Stimulated activated CD8-positive, alpha-beta memory T cell treated with anti-CD3 and anti-CD28 coated beads, Interleukin-4, amount 100 ng/mL, for 1 hour (primary cell): ENCODE measurements at places on chromosomes 7 and 10.

GRCh38 chr10:16242859-16243613 lies 193.8 kb upstream of the PTER start:
- no peak for DNase-seq

GRCh38 chr7:116231949-116232348 lies 21.6 kb downstream of the TES start:
- DNase-seq = no peak

DNA sequence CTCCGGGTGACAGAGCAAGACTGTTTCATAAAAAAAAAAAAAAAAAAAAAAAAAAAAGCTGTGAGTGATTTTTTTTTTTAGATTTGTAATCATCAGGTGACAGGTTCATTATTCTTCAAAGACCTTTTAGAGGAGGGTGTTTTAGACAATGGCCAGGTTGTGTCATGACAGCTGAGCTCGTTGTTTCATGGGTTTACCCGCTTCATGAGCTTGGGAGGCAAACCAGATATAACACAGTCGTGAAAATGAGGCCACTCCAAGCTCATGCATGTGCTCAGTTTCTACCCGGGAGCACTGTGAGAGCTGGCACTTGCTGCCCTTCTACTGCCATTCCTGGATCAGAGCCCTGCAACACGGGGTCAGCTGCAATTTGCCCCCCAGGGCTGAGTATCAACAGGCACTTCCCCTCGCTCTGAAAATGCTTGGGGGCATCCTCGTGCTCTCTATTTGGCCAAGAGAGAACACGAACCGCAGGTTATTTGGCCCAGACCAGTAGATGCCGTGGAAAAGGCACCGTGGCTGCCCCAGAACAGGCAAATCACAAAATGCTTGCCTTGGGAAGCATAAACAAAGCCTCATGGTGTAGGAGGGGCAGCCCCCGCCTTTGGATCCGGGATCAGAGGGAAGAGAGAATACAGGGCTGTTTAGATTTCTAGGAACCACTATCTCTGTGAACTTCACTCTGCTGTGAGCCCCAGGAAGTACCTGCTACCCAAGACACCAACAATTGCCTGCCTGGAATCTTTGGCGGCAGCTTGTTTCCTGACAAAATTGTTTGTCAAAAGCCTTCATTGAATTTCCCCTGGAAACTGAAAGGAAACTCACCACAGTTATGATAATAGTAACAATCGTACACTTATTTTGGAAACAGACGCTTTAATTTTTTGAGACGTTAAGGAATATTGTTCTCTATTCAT lies 371.0 kb downstream of the FRMD4A start:
- no peak for DNase-seq

DNA sequence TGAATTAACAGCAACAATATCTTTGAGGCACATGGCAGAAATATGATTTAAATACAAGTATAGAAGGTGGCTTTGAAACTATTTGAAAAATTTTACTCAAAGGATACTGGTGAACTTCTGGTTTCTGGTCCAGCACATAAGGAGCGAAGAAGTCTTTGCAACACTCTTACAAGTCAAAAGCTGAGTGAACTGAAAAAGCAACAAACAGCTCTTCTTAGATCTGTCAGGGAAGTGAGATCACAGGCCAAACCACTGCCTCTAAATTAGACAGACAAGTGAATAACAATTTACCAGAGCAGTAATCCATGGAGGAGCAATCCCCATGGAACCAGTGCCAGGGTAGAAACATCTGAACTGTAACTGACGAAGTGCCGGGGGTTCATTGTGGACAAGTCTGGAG lies 9.6 kb upstream of the VWC2 start:
- DNase-seq = no peak

- no peak for DNase-seq
These were observed 26.4 kb upstream of the JAKMIP3 start for GRCh38 chr10:132039371-132039770.

GRCh38 chr7:47942132-47942531 lies 6.1 kb downstream of the PKD1L1 start:
- DNase-seq = no peak

DNA sequence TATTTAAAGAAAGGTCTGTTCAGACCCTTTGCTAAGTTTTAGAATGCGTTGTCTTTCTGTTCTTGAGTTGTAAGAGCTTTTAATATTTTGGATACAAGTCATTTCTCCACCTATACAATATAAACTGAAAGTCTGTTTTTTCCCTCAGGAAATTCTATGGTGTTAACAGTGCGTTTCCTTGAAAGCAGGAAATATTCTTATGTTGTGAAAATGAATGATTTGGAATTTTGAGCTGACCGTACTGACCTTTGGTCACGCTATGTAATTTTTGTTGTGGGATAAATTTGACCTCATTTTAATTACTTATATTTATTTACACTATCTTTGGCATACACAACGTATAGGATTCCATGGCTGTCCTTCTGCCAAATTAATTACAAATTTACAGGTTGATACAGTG lies 43.5 kb downstream of the PUS7 start:
- no peak for DNase-seq

DNA sequence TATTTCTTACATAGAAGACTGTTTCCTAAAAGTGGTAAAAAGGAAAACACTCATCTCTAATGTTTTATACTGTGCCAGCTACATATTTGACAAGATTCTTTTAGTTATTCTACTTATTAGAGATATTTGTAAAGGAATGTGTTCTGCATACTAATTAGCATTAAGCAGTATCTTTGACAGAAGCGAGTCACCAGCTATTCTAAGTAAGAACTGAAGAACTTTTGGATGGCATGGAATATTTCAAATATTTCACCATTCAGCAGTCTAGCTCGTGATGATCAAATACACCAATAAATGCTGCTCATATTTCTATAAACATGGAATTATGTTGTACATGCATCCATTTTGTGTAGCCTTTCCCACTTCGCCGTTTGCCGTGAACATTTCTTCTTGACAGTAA lies 241.6 kb upstream of the TCF7L2 start:
- DNase-seq = no peak

- no peak for DNase-seq
These were observed 119.6 kb downstream of the SORBS1 start for GRCh38 chr10:95441547-95441923.

DNA sequence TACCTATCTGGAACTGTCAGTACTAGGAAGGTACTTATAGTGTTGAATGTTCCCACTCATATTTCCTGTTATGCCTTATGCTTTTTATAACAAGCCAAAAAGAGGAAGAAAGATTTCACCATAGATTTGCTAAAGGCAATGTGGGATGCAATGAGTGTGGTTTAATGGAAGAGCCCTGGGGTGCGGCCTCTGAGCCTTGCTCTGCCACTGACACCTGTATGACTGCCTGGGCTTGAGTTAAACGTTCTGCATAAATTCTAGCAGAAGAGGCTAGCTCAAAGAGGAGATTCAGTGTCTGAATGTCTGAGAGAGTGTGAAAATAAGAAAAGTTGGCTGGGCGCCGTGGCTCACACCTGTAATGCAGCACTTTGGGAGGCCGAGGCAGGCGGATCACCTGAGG lies 143.8 kb downstream of the TPST1 start:
- DNase-seq = no peak

DNA sequence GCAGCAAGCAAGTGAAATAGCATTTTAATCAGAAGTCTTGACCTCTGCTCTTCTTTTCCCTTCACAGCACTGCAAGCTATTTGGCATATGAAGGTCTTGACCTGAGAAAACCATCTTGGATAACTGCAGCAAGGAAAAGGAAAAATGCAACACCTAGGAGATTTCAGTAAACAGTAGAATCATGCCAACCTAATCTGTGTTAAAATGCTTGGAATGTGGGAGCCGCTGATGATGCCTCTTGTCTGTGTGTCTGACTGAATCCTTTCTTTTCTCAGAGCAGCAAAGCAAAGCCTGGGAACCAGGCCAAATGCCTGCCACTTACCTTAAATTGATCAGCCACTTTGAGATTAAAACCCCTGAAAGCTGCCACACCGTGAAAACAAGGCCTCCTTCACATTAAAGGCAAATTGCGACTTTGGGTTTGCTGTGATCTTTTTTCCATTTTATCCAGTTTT lies 80.4 kb upstream of the CDK6 start:
- no peak for DNase-seq

DNA sequence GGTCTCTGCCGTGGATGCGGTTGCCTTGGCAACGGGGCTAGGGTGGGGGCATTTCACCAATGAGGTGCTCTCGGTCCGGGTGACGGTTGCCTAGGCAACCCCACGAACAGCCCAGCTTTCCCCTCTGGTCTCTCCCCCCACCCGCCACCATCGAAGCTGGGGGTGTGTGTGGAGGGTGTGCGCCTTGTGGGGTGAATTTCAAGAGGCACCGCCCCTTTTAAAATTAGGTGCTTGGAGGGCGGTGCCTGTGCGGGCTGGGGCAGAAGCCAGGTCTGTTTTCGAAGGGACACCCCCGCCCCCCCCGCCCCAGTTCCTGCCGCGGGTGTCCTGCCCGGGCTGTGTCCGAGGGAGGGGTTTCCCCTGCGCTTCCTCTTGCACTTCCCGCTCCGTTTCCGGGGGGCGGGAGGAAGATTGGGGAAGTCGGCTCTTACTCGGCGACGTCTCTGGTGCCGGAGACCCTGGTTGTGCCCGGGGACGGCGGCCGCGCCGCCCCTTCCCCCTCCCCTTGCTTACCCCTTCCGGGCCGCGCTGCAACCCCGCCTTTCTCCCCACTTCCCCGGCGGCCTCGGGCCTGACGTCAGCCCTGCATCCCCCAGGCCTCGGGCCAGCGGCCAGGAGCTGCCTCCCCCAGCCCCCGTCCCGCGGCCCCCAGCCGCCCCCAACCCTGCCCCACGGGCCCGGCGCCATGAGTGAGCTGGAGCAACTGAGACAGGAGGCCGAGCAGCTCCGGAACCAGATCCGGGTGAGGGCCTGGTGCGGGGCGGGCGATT lies 2.2 kb downstream of the GNB2 start:
- DNase-seq = peak; percentile 71

DNA sequence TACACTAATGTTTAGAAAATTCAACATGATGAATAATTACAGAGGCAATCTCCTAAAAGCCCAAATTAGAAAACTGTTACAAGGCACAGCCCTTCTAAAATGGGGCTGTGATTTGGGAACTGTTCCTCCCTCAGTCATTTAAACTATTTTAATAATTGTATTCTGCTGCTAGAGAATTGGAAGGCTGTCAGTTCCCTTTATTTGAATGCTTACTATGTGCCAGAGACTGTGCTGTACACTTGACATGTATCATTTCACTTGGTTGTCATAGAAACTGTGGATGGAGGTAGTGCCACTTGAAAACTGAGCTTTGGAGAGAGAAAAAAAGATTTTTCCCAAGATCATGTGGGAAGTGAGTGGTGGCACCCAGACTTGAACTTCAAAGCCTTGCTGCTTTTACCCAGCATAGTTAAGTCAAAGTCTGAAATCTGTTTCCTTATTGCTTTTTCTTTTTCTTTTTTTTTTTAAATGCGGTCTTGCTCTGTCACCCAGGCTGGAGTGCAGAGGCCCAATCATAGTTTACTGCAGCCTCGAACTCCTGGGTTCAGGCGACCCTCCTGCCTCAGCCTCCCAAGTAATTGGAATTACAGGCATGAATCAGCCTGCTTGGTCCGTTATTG lies 23.6 kb downstream of the UBE2D1 start:
- no peak for DNase-seq

- no peak for DNase-seq
These were observed 24.3 kb downstream of the CBLL1 start for GRCh38 chr7:107768263-107768662.

DNA sequence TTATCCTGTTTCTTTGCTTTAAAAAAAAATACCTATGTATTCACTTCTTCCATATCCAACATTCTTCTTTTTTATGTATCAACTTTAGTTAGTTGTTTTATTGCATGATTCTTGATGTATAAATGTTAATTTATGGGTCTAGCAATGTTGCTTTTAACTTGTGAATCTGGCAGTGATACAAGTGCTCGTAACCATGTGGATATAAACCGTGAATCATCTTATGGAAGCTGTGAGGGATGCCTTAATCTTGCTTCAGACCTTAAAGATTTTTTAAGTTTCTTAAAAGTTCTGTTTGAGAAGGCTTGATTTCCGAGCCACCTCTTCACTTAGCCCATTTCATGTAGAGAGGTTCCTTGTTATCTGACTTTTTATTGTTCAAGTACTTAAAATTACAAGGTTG lies 25.9 kb downstream of the HELLS start:
- DNase-seq = no peak

DNA sequence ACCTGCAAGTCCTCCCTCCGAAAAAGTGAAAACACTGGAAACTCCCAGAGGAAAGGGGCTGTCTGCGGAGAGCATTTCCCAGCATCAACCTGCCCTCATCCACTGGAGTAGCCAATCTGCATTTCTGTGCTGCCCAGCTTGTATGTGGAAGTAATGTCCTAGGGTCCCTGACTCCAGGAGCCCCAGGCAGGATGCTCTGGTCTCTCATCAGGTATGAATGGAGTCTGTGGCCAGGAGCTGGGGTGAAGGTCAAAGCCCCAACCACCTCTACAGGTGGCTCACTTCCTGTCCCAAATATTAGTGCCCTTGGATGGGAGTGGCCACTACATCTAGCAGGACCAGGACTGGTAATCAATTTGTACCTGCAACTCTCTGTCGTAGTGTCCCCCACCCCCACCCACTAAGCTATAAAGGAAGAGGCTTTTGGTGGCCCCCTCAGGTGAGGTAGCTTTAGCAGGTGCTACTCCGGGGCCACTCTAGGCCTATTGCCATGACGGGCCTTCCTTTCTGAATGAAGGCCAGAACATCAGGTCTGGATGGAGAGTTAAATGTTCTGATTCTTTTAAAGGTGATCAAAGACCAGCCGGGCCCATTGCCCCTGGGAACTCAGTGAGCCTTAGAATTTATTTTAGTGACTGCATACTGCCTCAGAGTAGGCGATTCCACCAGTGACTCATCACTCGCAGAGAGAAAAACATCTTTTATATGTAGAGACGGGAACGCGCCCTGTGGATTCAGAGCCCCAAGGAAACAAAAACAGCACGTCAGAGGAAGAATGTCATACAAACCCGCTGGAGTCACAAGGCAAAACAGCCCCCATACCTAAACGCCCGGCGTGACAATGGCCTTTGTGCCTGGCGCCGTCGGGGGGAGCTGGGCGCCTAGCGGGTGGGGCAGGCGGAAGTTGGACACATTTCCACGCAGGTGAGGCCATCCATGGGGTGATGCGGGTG lies 13.0 kb downstream of the EN2 start:
- DNase-seq = no peak

DNA sequence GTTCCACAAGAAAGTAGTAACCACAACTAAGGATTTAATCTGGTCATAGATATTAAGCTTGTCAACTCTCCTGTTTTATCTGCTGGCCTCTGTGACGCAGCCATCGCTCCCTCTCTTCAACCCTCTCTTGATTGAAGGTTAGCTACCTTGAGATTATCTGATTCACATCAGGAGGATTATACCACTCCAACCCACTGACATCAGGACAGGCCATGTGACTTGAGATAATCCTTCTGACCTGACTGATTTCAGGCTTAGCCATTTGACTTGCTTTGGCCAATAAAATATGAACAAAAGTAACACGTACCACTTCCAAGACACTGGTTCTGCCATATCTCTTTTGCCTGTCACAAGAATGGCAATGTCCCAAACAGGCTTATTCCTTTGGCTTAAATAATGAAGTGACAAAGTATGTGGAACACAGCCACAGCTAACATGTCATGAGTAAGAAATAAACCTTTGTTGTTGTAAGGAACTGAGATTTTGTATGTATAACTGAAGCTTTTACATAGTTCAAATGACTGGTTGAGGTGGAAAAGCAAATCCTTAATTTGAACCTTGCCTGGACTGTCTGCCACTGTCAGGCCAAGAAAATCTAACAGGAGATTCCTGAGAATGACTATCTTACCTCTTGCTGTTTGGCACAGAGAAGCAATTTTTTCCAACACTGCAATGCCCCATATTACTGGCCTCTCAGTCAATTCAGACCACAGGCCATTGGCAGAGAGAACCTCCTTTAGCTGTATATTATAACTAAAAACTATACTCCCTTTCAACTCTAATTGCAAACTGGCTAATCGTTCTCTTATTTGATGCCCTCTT lies 13.9 kb downstream of the ZNF438 start:
- DNase-seq = no peak

- DNase-seq = no peak
These were observed 631.0 kb downstream of the AUTS2 start for GRCh38 chr7:70229242-70229641.
